Dorsolateral prefrontal cortex (tissue), 122 donors: ENCODE measurements at places on chromosomes 11 and 22.
A peak's percentile ranks its signal among the peaks of the same experiment; 100 is the strongest.

DNA sequence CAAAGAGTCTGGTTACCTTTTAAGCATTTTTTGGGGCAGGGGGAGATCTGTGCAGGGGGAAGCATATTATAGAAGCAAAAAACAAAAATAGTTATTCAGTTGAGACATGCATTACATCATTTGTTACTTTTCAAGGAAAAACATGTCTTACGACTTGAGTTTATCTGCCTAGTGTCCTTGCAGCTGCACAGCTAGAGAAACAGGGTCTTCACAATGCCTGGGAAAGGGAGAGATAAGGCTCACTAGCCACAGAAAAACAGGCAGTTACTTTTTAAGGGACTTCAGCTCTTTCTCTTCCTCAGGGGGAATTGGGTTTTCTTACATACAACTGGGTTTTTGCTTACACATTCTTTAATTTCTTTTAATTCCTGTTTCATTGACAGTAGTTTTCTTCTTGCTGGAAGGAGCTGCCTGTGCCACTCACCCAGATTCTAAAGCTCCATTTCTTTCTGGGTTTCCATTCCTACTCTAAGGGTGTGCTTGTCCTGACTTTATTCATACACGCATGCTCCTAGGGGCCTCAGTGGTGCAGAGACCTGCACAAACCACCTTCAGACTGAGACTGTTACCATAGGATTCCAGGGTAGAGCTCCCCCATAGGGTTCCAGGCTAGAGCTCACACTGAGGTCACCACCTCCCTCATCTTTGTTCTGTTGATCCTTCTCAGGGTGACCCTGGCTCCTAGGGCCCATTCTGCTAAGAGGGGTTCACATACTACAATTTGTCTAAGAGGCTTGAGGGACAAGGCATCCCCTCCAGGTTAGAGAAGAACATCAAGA is 14.7 kb upstream of the UBQLNL start:
- no peak for DNase-seq

DNA sequence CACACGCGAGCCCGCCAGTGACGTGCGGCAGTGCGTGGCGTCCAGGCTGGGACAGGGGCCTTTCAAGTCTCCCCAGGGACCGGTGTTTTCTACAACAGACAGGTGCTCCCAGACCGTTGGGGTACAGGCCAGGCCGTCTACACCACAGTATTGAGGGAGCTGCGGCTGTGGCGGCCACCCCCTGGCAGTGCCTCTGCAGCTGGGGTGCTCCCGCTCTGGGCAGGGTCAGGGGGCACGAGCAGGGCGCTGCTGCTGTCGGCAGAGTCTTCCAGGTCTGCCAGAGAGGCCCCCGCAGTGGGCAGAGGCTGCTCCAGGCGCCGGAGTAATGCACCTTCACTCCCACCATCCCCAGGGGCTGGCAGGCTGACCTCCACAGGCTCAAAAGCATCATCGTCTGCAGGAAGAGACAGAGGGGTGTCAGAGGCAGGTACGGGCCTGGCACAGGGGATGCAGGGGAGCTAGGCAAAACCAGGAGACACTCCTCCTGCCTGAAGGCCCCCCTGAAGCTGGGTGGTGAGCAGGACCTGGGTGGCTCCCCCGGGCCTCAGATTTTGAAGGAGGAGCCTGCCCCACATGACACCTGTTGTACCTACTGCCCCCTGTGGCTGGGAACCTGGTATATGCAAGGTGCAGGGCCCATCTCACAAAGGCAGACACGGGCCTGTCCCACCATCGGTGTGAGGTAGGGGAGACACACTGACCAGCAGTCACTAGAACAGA is 83.3 kb downstream of the DGCR2 start:
- DNase-seq, result peak; percentile 30

DNA sequence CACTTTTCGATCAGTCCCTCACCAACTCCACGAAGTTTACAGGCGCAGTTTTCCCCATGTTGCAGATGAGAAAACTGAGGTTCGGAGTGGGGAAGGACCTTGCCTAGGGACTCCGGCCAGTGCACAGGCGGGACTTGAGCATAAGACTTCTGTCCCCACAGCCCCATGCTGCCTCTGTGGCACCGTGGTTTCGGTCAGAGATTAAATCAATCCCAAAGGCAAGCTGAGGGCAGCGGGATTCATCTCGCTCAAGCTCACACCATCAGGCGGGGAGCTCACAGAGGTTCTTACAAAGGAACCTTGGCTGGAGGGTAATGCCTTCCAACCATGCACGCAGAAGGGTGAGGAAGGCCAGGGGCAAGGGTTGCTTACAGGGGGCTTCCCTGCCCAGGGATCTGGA is 115.5 kb downstream of the PHF21B start:
- no peak for DNase-seq

- DNase-seq, result no peak
Measured at GRCh38 chr11:47944632-47945031, 35.7 kb upstream of the PTPRJ start.

DNA sequence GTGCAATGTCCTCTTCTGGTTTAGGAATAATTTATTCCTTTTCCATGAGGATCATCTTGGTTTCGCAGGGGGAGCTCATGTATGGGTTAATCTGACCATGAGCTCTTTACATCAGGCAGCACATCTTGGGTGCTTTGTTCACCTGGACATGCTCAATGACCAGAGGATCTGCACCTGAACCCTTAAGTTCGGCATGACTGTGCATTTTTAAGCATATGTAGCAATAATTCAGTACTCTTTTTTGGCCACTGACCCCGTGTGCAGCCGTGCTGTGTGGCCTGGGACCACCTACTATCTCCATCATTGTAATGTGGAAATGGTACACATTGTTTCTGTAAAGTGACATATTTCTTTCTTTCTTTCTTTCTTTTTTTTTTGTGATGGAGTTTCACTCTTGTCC is 62.9 kb downstream of the DEPDC5 start:
- DNase-seq, result no peak

DNA sequence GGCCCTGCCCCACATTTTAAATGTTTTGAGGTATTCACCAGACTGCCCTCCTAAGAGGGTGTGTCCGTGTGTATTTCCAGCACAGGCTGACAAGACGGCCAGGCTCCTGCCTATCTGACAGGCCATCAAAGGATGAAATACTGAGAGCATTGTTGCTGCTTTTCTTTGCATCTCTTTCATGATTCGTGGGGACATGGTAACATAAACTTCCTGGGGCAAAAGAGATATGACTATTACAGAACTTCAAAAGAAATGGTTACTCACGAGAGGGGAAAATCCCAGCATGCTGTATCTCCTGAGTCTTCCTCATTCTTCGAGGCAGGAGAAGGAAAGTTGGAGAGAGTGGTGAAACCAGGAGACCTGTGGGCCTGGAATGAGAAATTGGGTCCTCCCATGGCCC is 10.3 kb upstream of the BIK start:
- no peak for DNase-seq

- DNase-seq, result no peak
Measured at GRCh38 chr11:105719073-105719822, 109.4 kb downstream of the GRIA4 start.

DNA sequence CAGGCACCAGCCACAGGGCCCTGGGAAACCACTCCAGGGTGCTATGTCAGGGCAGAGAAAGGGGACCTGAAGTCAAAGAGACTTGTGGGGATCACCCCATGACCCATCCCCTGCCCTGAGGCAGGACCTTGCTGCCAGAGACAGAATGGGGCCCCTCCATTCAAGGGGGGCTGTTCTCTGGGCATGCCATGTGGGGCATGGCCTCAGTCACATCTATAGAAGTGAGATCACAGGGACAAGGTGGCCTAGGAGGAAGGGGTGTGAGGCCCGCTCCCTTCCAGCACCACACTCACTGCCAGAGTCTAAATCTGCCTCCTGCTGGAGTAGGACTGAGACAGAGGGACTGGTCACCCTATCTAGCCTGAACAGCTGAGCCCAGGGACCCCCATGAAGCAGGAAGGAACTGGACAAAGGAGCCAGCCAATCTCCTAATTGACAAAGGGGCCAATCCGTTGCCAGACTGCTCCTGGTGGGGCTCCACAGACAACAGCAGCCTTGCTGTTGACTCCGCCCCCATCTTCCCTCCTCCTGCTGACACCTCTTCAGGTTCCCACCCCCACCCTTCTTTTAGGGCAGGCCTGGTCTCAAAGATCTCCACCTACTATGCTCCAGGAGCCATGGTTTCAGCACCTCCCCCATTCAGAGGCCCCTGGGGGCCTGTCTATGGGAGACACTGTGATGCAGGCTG is 26.0 kb downstream of the NEAT1 start:
- DNase-seq, result peak; percentile 25

- DNase-seq, result no peak
Measured at GRCh38 chr11:73597336-73597955, 466 bp downstream of the FAM168A start.

DNA sequence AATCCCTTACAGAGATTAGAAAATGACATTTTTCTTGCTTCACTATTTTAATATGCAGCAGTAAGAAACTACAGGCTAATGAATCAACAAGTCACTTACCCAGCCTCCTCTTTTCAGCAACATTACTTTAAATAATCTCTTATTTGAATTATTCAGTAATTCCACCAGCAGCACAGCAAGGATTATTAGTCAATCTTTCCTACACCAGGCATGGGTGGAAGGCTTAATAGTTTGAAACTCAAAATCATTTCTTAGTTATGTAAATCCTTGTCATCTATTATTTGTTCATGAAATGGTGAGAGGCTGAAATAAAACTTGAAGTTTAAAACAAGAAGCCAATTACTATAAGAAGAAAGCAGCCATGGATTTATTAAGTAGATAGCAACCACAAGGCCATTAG is 530.5 kb downstream of the KCNA4 start:
- DNase-seq, result no peak

GRCh38 chr22:19974268-19974861 is 32.7 kb upstream of the TXNRD2 start:
- DNase-seq, result peak; percentile 50

DNA sequence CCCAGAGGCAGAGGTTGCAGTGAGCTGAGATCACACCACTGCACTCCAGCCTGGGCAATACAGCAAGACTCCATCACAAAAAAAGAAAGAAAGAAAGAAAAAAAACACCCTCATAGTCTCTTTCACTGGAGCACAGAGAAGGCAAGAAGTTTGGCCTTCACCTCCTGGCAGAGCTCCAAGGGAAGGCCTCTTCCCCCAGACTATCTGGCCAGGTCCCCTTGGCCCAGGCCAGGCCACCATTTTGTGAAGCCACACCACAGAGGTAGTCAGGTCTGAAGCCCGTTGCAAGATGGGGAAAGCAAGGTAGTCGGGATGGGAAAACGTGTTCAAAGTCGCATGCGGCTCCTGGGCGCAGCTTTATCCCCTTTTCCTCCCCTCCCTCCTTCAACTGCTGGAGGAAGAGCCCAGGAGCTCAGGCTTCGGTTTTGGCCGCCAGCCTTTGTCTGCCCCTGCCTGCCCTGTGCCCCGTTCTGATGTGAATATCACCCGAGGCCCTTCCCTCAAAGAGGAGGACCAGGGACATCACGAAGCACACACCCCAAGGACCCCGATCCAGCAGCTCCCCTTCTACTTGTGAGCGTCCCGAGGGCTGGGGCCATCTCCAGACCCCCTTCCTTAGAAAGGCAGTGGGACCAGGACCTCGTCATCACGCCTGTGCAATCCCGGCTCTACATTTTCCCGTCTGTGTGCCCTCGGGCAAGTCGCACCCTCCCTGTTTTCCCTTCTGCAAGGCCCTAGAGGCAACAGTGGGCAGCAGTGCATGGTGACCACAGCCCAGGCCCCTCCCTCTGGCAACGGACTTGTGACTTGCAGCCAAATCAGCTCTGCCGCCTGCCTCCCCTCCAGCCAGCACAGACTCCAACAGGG is 17.7 kb downstream of the CABP7 start:
- DNase-seq, result no peak

DNA sequence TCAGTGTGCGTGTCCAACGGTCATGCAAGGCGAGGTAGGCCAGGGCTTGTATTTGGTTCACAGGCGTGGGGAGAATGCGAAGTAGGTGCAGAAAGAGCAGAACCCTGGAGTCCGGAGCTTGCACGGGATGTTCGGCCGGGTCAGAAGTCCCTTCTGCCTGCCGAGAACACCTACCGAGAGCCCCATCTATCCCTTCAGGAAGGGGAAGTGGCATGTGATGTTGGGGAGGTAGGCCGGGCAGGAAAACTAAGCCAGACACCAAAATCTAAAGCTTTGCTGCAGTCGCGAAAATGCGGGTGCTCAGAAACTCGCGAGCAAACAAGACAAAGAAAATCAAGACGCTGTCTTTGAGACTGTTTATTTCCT is 435 bp upstream of the TAF6L start:
- no peak for DNase-seq

DNA sequence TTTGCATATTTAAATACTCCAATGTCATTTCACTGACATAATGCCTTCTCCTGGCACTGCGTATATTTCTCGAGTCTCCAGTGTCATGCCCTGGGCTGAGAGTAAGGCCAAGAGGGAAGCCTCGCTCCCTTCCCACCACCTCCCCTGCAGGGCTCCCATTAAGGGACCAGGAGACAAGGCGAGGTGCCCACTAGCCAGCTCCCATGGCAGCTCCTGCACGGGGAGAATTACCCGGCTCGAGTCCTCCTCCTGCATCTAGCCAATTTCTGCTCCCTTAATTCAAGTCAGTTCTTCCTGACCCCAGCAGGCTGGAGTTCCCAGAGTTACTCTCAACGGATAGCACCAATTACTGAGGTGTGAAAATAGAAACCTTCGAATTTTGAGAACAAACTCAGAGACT is 31.9 kb downstream of the OPCML start:
- no peak for DNase-seq

- no peak for DNase-seq
Measured at GRCh38 chr22:39311592-39312400, 7.6 kb downstream of the RPL3 start.

GRCh38 chr22:48797731-48798130 is 1029.9 kb downstream of the BRD1 start:
- DNase-seq, result no peak

GRCh38 chr11:78397398-78397797 is 20.2 kb downstream of the GAB2 start:
- DNase-seq, result no peak

DNA sequence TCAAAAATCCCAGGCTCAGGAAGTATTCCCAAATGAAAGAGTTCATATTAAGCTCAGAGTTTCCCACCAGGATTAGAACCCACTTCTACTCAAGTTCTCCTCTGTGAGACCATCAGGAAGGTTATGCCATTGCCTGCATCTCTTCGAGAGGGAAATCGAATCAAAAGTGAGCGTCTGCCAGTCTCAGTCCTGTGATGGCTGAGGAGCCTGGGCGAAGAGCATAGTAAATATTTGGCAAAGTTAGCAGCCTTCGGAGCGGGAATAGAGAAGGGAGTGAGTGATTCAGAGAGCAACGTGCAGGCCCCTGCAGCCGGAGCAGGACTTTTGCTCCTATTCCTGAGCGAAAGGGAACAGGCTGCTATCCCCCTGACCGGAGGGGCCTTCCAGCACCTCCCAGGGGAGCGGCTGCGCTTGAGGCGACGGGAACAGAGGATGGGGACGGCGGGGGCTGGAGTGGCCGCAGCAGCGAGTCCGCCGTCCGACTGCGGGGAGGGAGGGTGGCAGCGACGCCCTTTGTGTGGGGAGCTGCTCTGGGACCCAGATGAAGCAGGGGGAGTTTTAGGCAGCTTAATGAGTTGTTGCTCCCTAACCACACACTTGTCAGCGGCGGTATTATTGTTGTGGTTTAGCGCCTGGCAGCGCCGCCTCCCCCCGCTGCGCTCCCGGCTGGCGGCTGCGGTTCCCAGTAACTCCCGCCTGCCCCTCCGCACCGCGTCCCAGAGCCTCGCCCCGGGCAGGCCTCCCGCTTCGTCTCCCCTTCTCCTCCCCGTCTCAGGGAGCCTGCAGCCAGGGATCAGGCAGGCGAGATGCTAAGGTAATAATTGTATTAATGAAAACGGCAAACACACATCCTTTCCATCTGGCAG is 21.7 kb upstream of the NRGN start:
- DNase-seq, result no peak
